RWPE1 (cell line): ENCODE measurements at places on chromosomes 5 and 9.

GRCh38 chr5:75670577-75670976 is 46.7 kb downstream of the POC5 start:
- no peak for DNase-seq

DNA sequence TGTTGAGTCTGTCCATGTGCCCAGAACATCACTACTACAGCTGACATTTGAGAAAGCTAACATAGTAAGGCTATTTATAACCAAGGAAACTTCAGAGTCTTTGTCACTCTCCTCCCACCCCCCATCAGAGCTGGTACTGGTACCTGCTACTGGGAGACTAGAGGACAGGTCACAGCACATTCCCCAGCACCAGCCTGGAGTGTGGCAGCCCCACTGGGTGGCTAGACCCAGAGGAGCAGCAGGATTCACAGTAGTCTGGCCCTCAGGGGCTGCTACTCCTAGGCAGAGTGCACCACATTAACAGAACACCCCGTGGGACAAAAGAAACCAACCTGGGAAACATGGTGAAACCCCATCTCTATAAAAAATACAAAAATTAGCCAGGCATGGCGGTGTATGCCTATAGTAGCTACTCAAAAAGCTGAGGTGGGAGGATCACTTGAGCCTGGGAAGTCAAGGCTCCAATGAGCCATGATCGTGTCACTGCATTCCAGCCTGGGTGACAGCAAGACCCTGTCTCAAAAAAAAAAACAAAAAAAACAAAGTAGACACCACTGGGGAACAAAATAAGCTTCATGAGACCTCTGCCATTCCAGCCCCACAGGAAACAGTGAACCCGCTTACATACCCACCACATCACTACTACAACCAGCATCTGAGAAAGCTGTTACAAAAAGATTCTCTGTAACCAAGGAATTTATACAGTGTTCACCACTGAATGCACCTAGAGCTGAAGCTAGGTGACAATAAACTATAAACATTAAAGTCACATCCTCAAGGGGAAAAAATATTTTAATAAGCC is 26.3 kb upstream of the PTGER4 start:
- no peak for DNase-seq

- DNase-seq = no peak
These were observed 173.8 kb downstream of the AUH start for GRCh38 chr9:91187965-91188344.

DNA sequence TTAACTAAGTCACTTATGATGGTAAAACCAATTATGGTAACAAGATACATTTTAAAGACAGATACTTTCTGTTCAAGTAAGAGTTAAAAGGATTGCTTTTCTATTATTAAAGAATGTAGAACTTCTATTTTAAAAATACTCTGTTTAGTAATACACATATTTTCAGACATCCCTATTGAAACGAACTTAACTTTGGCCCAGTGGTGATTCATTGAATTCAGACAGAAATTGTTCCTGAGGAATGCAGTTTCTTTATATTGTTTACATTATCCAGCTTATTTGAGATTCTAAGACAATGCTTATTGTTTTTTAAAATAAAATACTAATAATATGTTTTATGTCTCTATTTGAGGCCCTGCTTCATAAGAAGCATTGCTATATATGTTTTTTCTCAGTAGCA is 816.4 kb downstream of the SEMA5A start:
- DNase-seq = no peak

DNA sequence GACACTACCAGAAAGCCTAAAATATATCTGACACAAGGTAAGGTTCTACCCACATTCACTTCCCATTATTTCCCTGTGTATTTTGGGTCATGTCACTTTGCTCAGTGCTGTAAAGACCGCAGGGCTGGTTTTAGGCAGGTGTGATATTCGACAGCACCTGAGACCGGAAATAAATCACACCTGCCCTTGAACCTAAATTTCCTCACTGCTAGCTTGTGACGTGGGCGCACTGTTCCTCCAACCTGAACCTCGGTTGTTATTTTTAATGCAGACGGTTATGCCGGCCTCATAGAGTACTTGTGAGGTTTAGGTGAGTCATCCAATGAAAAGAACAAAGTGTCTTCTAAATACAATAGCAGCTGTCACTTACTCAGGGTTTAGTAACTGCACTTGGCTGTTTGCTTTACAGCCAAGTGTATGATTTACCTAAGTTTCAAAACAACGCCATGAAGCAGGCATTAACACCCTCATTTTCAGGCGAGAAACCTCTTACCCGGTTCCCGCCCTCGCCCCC is 20.7 kb upstream of the ZNF782 start:
- peak; percentile 93 for DNase-seq

DNA sequence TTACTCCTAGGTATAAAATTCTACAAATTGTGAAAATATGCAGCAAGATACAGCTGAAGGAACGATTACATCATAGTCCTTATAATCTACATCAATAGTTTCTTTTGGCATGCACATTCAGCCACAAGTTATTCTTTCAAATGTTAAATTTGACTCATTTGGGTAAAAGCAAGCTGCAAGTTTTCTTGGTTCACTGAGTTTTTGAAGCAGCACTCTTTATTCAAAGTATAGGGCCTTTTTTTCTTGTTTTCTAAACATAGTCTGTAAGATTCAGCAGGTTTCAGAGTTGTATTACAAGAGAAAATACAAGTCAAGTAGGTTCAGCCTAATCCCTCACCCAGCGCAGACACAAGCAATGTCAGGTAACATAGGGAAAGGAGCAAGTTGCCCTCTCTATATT is 981.5 kb downstream of the PTPRD start:
- no peak for DNase-seq

DNA sequence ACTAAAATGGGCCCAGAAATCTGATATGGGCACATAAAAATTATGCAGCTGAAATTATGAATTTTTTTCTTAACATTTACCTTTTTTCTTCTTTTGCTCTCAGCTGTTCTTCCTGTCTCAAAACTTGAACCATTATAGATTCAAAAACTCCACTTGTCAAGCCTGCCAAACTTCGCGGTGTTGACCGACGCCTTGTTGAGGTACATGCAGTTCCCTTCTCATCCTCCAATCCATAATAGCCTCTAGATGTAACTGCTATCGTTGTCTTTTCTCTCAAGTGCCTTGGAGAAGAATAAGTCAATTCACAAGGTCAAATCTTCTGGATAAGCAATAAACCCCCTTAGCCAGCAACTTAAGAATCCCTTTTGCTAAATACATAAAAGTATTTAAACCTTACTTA is 27.2 kb downstream of the RANBP6 start:
- no peak for DNase-seq

DNA sequence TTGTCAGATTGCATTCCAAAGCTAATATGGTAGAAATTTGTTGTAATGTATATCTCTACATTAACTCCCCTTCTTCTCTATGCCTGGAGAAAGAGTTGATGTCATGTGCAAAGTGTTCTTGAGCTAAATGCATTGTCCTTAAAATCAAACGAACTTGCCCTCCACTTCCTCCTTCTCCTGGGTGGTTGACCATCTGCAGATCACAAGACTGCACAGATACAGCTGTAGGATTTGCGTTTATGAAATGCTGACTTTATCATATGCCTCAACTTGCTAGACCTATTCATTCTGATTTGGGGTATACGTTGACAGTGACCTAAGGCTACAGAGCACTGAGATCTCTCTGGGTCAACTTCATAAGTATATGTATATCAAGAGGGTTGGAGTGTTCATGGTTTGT is 8.3 kb downstream of the TRIM32 start:
- DNase-seq = no peak

GRCh38 chr5:172045315-172045632 is 38.8 kb upstream of the FBXW11 start:
- no peak for DNase-seq

DNA sequence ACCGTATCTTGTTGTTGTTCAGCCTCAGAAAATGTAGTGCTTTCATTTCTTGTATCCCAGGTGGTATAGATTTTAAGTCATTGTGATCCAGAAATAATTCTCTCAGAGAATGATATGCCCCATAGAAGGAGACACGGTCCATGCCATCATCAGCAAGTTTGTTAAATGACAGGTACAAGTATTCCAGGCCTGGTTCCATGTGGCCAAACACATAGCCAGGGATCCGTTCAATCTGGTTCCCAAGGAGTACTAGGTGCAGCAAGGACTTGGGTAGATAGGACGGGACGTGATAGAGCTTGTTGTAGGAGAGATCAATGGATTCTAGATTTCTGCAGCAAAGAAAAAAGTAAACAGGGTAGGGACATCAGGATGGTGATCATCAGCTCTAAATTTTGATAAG is 18.4 kb upstream of the ASPN start:
- DNase-seq = no peak

DNA sequence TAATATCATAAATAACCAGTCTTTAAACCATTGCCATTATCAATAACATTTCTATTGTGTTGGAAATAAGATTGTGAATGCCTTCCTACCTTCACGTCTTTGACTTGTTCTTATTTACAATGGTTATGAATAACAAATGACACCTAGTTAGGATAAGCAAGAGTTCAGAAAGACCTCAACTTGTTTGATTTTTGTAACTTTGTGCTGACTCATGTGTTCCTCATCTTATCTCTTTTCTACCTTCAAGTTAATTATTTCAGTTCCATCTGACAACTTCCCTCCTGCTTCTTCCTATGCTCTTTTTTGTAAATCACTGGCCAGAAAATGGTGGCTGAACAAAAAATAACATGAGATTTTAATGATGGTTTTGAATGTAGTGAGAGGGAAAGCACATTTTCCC is 538.5 kb upstream of the TUSC1 start:
- no peak for DNase-seq

DNA sequence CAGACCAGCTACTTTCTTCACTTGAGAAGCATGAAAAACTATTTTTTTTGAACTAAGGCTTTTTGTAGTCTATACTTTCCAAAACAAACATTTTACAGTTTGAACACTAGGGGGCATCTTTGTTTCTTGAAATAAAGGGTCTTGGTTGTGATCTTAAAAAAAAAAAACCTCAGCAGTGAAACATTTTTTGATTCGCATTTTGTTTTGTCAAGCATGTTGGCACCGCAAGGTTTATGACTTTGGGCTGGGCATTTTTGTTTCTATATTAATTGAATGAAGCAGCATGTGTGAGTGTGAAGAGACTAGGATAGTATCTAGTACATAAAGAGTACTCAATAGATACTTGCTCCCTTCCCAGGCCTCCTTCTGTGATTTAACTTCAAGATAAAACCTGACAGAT is 31.6 kb upstream of the ACOT12 start:
- DNase-seq = peak; percentile 44
